Stimulated activated CD4-positive, alpha-beta T cell treated with anti-CD3 and anti-CD28 coated beads, Interleukin-15, amount 100 ng/mL, for 48 hours (primary cell): ENCODE measurements at places on chromosomes 2 and 18.

- no peak for DNase-seq
Observed at GRCh38 chr2:215260097-215260677, 51.7 kb upstream of the ATIC start.

DNA sequence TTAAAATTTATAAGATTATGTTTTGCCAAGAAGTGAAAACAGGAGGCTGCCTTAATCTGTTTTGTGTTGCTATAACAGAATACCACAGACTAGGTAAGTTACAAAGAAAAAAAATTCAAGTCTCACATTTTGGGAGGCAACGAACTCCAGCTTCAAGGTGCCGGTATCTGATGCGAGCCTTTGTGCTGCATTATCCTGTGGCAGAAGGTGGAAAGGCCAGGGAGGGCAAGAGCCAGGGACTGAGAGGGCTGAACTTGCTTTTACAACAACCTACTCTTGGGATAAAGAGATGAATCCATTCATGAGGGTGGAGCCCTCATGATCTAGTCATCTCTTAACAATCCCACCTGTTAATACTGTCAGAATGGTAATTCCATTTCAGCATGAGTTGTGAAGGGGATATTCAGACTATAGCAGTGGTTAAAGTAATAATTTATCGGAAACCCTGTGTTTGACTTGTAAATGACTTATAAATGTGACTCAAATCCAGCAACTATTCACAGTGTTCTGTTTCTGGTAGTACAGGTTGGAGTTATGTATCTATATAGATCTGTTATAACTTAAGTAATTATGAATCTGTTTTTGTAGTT lies 3.7 kb downstream of the MTX2 start:
- no peak for DNase-seq

DNA sequence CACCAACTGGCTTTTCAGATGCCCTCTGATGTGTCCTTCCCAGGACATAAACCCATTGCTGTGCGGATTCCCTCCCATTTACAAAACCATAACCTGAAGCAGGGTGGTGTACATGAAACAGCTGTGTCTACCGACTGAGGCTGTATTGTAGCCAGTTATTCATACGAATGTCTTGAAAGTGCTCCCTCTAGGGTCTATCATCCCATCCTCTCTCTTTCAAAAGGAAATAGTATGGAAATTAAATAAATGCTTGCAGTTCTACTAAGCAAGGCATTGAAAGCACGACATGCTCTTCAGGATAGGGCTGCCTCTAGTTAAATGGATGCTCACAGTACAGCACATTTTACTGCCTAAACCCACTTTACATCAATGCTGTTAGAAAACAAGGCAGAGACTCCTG lies 112.2 kb upstream of the PXDN start:
- DNase-seq, result no peak

- no peak for DNase-seq
Observed at GRCh38 chr2:16413285-16413684, 252.3 kb downstream of the CYRIA start.

- no peak for DNase-seq
Observed at GRCh38 chr2:116452651-116453050, 1361.8 kb upstream of the DDX18 start.

DNA sequence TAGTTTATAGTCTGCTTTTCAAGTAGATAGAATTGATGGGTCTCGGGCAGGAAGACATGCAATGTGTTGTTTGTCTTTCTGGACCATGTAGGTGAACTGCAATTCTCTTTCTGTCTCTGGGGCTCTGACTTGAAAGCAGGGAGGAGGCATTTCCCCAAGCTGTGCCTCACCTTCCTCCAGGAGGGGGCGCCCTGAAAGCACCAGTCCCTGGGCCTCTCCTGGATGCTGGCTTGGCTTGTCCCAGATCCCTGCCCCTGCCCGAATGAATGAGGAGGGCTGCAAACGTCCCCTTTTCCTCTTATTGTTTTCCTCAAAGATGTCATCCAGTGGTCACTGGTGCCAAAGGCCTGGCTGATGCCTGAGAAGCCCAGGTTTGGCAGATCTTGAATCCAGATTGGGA lies 270.6 kb downstream of the CELF4 start:
- DNase-seq, result no peak

- DNase-seq, result no peak
Observed at GRCh38 chr2:23618265-23618664, 233.3 kb downstream of the KLHL29 start.

- DNase-seq, result no peak
Observed at GRCh38 chr2:68878753-68879152, 7.6 kb upstream of the BMP10 start.

DNA sequence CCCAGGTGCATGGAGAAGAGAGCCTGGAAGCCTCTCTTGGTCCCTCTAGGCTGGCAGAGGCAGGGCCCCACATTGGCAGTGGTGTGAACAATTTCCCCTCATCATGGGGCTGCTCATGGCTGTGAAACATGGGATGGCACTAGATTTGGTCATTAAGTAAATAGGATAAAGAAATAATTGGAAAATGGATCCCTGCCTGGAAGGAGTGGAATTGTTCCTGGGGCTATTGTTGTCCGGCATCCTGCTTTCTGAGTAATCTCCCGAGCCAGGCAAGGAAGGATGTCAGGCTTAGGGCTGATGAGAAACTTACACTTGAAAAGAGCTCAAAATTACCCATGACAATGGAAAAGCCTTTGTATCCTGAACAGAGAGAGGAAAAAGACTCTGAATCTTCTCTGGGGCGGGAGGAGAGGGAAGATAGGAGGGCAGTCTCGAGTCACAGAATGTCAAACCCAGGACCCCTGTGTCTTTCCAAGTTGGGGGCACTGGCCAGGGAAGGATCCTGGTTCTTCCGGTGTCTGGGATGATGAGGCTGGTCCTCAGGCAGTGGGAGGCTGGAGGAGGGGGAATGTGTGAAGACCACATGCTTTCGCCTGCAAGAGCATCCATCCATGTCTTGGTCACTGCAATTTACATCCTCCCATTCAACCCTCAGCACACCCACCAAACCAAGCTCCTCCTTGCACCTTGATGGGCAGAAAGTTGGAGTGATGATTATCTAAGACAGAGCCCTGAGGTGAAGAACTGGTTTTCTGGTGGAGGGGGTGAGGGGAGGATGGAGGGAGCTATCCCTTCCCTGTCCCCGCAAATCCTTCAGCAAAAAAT lies 27.1 kb upstream of the STEAP3 start:
- DNase-seq, result no peak

GRCh38 chr2:191303140-191304005 lies 58.2 kb downstream of the MYO1B start:
- no peak for DNase-seq

DNA sequence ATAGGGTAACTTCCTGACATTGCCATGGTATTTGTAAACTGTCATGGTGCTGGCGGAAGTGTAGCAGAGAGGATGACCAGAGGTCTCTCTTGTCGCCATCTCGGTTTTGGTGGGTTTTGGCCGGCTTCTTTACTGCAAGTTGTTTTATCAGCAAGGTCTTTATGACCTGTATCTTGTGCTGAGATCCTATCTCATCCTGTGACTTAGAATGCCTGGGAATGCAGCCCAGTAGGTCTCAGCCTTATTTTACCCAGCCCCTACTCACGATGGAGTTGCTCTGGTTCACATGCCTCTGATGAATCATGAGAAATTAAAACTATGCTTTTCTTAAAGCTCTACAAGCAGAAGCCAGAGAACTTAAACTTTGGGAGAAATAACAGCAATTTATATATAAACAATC lies 12.7 kb upstream of the NFU1 start:
- no peak for DNase-seq

GRCh38 chr18:3005462-3005861 lies 7.5 kb downstream of the LPIN2 start:
- no peak for DNase-seq

GRCh38 chr2:1627628-1628381 lies 116.5 kb downstream of the PXDN start:
- DNase-seq, result no peak

DNA sequence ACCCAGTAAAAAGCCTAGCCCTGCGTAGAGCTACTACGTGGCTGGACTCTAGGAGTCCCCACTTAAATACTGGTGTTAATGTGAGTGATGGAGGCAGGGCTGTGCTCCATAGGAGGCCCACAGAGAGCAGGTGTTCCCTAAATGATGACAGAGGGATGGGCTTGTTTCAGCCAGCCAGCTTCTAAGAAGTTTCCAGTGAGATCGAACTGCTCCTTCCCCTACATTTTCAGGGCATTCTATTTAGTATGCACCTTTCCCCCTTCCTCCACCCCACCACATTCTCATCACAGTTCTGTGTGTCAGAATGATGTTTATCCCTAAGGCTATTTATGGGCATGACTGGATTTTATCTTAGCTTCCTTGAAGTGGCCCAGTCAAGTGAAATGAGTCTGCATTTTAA lies 213.0 kb downstream of the TRIB2 start:
- DNase-seq, result no peak

GRCh38 chr2:75041731-75042600 lies 83.5 kb downstream of the POLE4 start:
- no peak for DNase-seq

DNA sequence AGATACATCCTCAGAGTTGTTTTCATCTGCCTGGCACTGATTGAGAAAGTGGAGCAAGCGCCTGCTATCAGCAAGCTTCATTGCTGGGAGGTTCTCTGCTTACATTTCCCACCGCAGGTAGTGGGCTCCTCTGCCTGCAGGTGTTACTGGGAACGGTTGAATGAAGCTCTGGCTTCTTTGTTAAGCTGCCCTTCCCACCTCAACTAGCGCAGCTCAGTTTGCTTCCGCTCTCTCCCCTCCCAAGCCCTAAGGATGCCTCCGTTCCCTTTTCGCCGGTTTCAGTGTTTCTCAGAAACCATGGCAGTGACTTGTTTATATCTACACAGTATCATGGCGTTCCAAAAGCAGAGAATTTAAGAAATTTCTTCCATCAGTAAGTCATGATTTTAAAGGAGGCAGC lies 72.2 kb upstream of the B3GNT7 start:
- no peak for DNase-seq

DNA sequence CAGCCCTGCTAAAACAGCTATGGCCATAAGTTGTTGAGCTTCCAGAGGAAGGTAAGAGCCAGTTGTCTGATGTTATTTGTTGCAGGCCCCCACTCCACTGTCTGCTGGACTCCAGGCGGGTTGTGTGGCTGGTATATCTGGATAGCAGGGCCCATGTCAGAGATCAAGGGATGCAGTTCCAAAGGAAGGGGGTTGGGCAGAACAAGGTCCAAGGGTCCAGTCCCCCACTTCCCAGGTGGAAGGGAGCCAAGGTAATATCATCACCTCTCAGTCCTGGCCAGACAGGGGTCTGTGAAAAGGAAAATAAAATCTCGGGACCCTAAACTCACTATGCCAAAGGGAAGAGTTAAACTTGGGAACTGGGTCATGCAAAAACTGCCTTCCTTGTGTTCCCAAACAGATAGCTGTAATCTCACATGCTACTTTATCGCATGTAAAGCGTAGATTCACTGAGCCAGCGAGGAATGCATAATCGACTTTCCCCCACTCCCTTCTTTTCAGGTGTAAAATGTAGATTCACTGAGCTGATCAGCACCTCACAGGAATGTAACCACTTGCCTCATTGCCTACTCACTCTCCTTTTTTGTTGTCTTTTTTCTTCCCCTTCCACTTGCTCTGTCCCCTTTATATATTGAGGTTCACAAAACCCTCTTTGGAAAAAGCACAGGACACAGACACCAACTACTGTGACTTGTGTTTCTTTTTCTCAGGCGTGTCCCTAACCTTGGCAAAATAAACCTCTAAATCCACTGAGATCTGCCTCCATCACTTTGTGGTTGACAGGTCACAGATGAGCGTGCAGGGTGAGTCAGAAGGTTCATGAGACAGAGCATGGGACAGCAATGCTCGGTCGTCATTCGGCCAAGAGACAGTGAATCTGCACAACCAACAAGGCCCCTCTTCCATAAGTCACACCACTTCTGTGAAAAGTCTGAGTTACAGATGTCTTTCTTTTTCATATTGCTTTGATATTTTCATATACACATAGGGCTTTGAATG lies 255.3 kb upstream of the SIX2 start:
- DNase-seq, result no peak

DNA sequence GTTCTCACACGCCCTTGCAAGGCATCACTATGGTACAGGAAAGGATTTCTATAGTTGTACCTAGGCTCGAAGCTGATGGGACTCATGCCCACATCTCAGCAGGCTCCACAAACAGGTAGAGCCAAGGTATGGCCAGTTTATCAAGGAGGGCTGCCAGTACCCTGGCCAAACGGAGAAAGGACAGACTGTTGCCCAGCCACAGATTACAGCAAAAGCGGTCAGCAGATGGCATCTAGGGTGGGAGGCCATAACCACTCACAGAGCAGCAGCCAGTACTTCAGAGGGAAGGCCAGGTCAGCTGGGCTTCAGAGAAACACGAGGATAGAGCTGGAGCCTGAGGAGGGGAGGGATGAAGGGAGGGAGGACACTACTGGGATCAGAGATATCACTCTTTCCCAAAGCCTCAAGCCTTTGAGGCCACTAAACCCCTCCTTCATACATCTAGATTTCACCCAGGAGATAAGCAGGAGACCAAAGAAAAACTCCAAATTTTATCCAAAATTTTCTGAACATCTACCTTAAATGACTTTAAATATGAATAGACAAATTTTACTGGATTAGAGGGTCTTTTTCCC lies 904.2 kb upstream of the NXPH2 start:
- no peak for DNase-seq

GRCh38 chr2:196750291-196750923 lies 49.1 kb downstream of the GTF3C3 start:
- DNase-seq, result no peak

DNA sequence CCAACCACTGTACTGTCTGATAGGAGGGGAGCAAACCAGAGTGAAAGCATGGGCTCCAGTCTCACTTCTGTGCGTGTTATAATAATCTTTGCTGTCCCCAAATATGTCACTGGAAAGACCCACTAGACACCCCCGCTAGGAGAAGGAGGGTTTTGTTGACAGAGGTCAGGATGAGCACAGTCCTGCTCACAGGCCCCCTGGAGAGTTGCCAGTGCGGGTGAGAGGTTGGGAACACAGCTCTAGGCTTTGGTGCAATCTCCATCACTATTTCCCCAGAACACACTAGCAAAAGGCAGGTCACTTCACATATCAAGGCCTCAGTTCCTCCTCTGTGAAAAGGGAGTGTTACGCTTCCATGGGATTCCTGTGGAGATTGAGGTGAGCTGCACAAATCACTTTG lies 9.7 kb downstream of the XDH start:
- no peak for DNase-seq

DNA sequence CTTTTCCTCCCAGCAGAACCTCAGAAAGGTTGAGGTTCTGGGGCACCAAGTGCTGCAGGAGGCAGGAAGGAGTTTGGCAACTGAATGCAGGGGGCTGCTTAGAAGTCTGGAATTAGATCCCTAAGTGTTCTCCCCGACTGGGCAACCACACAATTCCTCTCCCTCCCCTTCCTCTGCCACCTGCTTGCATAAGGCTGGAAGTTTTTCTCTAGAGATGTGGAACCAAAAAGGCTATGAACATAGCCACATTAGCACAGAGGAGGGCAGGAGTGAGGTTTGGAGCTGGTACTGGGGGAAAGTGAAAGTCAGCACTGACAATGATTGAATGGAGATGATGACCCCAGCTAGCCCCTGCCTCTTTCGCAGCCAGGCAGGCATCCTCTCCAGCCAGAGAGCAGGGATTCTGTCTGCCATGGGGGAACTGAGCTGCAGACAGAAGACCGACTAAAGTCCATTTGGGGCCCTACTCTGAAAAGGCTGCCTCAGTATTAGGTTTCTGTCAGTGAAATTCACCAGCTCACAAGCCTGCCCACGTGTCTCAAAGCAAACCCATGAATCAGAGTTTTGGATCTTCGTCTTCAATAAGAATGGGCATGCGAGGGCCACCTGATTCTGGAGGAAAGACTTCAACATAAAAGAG lies 87.9 kb upstream of the ITGA6 start:
- DNase-seq, result no peak

- no peak for DNase-seq
Observed at GRCh38 chr18:14179306-14179705, 47.1 kb upstream of the ZNF519 start.

GRCh38 chr2:111694700-111695101 lies 189.3 kb downstream of the ANAPC1 start:
- DNase-seq, result no peak
